ENCODE measurements at places on chromosomes 16 and 17.

DNA sequence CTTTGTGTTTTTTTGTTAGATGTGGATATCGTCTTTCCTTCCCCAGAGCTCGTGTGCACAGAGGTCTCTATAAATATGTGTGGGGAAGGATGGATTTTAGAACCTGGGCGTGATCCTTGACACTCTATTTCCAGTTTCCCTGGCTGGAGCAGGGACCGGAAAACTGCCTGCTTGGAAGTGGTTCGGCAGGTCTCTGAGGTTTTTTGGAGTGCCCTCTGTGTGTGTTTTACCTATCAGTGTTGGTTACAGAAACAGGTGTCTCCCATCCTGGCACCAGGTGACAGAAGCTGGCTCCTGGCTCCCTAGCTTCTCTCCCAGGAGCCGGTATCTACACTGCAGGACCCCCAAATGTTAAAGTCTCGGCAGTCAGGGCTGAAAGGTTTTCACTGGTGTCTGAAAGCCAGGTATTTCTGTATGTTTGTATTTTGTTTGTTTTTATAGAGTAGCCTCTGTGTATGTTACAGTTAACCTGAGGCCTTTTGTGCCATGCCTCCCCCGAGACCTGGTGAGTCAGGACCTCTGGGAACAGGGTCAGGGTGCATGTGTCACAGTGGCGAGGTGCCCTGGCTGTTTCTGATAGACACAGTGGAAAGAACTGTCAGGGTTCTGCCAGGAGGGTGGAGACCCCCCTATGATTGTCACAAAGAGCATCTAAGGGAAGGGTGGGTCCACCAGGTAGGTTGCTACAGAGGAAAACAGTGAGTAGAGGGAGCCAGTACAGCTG lies 31.3 kb downstream of the ZC3H18 start:
- no peak for DNase-seq

DNA sequence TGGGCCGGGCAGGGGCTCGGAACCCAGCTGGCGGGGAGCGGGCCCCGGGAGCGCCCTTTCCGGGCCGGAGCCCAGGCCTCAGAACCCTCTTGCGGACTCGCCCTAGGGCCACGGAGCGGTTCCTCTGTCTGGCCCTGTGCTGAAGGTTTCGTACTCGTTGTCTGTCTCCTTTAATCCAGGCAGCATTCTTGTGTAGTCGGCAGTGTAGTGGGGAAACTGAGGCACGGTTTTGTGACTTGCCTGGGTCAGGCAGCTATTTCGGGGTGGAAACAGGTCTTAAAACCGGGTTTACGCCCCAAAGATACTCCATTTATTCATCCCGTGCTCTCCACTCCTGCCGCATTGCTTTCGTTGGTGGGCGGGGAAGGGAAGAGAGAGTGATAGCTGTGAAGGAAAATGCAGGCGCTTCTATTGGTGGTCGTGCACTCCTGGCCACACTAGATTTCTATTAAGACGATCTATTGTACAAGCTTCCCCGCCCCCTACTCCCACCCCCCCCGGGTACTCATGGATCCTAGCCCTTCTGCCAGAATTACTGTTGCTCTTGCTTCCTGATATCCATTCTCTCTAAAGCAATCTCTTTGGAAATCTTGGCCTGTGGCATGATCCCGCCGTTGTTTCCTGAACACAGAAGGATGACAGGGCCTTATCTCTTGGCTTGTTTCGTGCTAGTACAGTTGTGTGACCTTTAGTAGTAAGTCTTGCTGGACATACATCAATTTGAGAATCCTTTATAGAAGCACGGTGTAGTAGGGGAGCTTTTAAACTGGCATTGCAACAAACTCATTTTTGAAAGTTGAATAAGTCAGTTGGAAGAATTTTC lies 751 bp downstream of the DCAF7 start:
- peak; percentile 33 for DNase-seq

DNA sequence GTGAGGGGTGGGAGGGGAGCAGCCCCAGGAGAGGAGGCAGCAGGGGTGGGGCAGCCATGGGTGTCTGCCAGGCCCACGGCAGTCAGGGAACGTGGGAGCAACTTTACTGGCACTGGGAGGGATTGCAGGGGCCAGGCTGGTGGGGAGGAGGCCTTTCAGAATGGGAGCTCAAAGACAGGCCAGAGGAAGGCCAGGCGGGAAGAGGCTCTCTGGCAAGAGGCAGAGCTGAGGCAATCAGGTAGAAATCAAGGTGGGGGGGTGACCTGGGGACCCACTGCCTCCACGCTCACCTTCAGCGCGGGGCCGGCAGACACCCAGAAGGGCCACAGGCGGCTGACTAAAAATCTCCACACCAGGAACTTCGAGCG lies 11.9 kb upstream of the GSE1 start:
- no peak for DNase-seq

DNA sequence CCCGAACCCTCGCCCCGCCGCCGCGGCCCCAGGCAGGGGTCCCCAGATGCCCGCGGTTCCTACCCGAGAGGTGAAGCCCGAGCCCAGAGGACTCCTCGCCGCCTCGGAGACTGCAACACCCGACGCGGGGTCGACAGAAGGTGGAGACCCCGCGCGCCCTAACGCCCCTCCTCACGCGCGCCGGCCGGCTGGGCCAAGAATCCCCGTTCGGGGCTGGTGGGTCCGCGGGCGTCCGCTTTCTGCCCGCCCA lies 515 bp downstream of the SUMO2 start:
- DNase-seq, result no peak

DNA sequence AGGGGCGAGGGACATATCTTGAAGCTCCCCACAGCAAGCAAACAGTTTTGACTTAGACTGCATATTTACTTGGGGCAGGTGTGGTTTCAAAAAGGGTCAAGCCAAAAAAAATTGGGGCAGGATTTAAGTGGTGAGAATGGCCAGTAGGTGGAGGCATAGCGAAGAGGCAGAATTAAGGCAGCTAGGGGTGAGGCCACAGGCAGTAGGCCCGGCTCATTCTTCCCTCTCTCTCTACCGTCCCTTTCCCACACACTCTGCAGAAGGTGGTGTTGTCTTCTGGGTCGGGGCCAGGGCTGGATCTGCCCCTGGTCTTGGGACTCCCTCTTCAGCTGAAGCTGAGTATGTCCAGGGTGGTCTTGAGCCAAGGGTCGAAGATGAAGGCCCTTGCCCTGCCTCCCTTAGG lies 2.6 kb downstream of the SHBG start:
- peak; percentile 76 for DNase-seq

DNA sequence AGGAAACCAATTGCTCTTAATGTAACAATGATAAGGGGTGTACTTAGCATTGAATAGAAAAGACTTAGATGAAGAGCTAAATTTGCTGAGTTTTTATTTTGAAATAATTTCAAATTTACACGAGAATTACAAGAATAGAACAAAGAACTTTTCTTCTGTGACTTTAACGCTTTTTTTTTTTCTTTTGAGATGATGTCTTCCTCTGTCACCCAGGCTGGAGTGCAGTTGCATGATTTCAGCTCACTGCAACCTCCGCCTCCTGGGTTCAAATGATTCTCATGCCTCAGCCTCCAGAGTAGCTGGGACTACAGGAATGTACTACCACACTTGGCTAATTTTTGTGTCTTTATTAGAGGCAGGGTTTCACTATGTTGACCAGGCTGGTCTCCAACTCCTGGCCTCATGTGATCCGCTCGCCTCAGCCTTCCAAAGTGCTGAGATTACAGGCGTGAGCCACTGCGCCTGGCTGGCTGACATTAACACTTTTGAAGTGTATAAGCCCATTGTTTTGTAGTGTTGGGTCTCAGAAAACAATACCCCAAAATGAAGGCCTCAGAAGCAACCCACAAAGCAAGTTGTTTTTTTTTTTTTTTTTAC lies 2.1 kb downstream of the TEN1 start:
- no peak for DNase-seq

DNA sequence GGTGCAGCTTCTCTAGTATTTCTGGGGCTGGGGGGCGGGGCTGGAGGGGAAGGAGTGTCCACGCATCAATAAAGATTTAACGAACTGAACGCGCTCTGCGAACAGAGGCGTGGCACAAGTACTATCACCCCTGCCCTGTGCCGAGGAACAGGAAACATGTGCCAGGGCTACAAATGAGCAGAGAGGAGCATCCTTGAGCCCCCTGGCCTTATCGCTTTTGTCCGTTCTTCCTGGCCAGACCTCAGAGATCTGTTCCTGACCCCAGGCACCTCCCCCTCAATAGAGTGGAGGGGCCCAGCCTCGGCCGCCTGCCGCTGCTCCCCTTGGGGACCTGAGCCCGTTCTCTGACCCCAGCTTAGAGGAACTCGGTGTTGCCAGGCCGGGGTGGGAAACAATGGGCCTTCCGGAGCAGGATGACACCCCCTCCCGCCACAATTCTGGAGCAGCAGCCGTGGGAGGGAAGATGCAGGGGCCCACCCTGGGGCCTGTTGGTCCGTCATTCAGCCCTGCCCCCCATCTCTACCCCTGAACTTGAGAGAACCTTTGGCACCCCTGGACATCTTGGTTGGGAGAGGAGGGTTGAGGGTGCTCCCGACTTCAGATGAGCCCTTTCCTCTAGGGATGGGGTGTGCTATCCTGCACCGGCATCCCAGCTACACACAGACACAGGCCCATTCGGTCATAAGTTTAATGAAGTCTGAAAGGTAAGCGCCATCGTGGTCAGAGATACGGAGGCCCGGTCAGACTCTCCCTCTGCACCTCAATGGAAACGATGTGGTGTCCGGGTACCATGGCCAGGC lies 1.1 kb downstream of the NAA38 start:
- DNase-seq, result peak; percentile 81

DNA sequence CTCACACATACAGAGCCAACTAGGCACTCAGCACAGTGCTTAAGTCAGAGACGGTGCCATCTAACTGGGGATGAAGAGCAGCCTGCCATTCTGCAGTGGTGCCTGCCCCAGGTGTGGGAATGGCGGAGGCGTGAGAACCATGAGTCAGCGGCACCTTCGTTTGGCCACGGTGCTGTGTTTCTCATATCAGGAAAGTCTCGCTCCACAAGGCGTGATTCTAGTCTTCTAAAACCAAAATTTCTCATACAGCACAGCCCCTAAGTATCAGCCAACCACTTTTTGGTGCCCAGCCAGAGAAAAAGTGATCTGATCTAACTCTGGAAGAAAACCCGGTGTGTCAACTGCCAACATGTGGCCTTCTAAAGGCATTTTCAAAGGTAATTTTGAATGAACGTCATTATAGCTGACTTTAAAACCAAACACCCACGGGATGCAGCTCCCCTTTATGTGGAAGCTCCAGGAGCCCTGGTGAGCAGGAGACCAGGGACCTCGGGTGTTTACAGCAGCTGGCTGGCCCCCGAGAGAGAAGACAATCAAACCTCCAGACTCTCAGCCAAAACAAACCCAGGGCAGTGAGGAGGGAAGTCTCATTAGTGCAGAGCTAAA lies 54.6 kb downstream of the ABCC12 start:
- no peak for DNase-seq

- no peak for DNase-seq
Observed at GRCh38 chr17:79691931-79692330, 38.8 kb upstream of the ENPP7 start.

- DNase-seq, result no peak
Observed at GRCh38 chr16:12439399-12440227, 364.1 kb downstream of the CPPED1 start.

DNA sequence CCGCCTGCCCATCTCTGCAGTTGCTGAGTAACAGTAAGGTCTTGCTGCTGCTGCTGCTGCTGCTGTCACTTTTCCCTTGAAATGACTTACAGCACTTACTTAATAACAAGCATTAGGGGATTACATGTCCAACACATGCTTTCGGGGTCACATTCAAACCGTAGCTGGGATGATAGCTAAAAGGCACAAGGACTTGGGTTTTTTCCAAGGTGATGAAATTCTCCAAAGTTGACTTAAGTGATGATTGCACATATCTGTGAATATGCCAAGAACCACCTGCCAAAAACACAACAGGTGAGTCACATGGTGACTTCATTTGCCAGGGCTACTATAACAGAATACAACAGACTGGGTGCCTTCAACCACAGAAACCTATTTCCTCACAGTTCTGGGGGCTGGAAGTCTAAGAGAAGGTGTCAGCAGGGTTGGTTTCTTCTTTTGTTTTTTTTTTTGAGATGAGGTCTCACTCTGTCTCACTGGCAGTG lies 121.9 kb upstream of the TNRC6C start:
- peak; percentile 42 for DNase-seq

DNA sequence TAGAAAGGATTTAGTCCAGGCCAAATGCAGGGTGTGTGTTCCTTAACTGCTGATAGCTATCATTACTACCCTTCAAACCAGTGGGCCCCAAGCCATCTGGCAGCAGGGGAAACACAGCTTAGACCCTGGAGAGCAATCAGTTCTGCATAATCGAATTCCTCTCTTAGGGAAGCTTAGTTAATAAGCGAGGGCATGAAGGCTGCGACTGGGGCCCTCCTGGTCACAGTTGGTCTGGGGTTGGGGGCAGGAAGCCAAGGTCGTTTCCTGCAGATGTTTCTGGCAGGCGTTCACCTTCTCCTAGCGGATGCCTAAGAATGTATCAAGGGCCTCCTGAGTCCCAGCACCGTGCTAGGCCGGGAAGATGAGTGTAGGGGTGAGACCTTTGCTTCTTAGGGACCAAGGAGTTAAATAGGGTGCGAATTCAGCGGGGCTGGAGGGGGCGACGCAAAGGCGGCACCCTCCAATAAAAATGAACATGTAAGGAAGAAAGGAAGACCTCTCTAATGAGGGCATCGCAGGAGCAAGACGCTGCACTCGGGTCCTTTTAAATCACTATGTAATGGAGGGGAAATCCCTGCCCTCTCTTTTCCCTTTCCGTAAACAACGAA lies 16.5 kb upstream of the EEF2K start:
- peak; percentile 47 for DNase-seq

- DNase-seq, result peak; percentile 91
Observed at GRCh38 chr16:3187798-3188674, at the start of gene OR1F1. Gene OR1F1 (plus strand): TSS chr16:3188204.

DNA sequence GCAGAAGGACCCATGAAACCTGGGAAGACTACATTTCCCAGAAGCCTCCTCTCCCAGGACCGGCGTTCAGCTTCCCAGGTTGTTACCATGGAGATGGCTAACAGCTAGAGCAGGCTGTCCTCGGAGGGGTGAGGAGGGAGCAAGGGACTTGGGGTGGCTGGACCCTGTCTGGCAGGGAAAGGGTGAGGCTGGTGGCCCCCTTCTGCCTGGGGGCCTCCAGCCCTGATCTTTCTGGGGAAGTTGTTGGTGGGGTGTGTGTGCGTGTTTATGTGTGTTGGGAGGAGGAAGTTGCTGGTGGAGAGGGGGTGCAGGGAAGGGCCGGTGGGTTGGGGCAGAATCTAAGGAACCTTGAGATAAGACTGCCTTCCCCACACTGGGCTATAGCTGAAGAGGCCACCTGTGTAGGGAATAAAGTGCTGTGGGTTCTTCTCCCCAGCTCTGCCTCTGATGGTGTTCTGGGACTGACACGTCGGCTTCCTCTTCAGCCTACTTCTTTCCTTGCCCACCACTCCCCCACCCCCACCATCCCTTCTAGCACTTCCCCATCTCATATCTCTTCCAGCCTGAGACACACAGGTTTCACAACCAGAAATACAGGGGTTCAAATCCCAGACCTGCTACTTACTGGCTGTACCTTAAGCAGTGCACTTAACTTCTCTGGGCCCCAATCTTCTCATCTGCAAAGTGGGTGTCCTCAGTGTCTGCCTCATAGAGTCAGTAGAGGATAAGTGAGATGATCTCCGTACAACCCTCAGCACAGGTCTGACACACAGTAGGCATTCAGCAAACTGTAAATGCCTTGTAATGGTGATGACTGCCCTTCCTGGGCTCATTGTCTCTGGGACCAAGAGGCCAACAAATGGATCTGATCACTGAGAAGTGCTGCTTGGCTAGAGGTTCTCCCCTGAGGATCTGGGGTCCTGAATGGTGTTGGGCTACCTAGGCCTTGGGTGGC lies at the start of gene DRC7:
TSS of gene DRC7 (plus strand) at position 82 of the 955 bp plus-strand sequence. CDS start 3,144 bp downstream, outside the sequence.
- DNase-seq, result peak; percentile 56

GRCh38 chr16:23015580-23015979 lies 133.7 kb downstream of the USP31 start:
- DNase-seq, result no peak

- no peak for DNase-seq
Observed at GRCh38 chr16:8742068-8742467, 55.4 kb downstream of the TMEM186 start.

- DNase-seq, result no peak
Observed at GRCh38 chr16:27301236-27301861, 12.4 kb upstream of the IL4R start.

Measured in cardiac fibroblast (primary cell).